ENCODE measurements at places on chromosomes 1 and 21.

DNA sequence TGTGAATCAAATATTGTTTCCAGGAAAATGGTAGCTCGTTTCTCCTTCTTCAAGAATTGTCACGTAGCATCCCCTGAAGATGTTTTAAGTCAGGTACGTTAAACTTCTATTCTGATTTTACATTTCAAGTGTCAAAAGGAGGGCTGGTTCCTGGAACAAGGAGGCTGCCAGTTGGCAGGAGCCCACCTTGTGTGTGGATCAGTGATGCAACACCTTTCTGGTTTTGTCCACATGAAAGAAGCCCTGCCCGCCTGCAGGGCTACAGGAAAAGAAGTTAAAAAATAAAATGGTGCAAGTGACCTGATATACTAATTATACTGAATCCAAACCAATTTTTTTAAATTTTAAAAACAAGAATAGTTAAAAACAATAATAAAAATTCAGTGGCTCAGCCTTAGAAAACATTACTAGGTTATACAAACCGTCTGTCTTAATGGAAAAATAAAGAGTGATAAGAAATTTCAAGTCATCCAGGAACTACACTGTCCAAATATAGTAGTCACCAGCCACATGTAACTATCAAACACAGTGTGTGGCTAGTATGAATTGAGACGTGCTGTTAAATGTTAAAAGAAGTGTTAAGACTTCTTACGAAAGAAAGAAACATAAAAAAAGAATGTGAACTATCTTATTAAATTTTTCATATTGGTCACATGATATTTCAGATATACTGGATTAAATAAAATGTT is 123.1 kb downstream of the APP start:
- no peak for DNase-seq

DNA sequence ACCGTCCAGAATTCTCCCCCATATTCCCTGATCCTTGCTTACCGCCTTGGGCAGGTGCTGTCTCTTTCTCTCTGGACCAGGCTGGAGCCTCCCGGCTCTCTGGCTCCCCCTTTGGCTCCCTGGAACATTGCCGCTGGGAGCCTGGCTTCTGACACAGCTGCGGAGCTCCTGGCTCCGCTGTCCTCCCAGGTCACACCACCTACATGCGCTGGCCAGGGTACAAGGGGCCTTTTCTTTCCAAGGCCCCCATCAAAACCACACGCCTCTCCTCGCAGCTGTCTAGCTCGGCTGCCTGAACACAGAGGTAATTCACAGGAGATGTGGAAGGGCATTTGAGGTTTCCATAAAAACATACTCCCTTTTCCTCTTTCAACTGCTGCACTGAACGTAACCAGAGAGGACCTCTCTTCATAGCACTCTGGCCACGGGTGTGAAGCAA is 7.5 kb upstream of the ZNF648 start:
- no peak for DNase-seq

DNA sequence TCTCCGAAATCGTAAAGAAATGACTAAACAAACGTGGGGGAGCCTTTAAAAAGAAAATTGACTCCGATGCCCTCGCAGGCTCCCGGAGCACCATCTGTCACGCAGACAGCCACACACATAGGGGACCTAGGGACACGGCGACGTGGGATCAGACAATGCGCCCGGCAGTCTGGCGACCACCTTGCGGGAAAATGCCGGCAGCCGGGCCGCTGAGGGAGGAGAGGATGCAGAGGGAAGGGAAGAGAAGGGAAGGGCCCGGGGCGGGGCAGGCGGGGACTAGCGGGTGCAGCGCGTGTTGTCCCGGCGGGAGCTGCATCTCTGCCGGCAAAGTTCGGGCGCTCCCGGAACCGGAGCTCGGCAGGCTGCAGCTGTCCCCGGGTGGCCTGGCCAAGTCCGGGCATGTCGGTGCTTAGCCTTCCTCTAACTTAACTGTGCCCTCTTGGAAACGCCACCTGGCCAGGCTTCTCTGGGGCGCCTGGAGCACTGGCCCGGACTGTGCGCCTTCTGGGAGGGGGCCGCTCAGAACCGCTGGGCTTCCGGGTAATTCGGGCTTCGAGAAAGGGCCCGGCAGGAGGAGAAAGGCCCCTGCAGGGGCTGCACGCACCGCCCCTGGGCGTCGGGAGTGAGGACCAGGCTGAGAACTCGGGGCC is 1.8 kb downstream of the NHLH2 start:
- no peak for DNase-seq

- DNase-seq = no peak
Observed at GRCh38 chr1:223052931-223053330, 90.1 kb downstream of the TLR5 start.

- DNase-seq = no peak
Observed at GRCh38 chr1:195939844-195940243, 668.4 kb downstream of the KCNT2 start.

GRCh38 chr1:74357150-74357549 is 122.0 kb downstream of the TNNI3K start:
- DNase-seq = no peak

DNA sequence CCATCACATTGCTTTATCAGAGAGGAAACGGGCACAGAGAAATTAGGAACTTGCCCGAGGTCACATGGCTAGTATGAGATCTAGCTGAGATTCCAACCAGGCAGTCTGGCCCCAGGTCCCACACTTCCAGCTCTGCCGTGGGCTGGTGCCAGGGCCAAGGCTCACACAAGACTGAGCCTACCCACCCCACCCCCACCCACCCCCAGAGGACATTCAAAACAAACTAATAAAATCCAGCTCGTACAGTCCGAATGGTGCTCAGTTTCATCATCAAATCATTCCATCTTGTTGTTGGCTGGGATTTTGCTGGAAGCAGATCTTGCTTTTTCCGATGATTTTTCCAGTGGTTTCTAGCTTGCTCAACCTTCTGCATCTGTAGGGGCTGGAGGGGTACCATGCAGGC is 27.9 kb downstream of the MATN1 start:
- no peak for DNase-seq

- no peak for DNase-seq
Observed at GRCh38 chr1:4308806-4309205, 345.6 kb upstream of the AJAP1 start.

DNA sequence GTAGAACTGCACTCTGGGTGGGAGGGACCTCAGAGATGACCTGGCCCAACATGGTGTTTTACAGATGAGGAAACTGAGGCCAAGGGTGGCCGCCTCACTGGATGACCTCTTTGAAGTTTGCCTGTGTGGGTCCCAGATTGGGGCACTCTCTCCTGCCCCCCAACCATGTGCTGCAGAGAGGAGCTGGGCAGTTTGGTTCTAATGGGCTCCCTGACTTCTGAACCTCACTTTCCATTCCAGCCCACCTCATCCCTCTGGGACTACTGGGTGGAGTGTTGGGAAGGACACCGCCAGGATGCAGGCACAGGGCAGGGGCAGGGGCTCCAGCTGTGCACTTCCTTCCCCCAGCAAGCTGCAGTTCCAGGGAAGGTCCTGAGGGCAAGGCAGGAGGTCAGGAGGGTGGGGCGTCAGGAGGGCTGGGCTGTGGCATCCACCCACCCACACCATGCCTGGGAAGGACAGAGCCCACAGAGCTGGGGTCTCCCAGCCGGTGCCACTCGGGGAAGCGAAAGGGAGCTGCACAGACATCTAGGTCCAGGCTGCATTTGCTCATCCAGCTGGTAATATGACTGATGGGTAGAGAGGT is 10.3 kb upstream of the EPS8L3 start:
- DNase-seq = no peak

DNA sequence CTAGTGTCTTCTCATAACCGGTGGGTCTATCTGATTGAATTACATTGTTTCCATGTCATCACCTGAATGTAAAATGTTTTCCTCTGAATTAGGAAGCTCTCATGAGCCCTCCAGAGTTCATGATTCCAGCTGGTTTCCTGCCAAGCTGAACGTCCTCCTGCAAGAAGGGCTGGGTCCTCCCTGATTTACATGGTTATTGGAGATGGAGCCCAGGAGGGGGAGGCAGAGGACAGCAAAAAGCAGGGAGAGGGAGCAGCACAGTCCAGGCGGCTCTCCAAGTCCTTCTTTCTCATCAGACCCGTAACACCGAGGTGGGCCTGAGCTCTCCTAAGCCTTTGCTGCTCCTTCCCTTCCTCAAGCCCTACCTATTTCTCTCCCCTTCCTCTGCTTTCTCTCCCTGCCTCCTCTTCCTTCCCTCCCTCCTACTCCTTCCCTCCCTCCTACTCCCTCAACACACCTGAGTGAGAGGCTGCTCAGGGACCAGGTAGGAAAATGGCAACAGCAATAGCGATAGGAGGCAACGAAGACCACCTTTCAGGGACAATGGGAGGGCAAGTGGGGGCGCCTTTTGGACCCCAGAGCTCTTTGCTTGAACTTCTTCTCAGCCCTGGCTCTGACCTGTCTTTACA is 265.9 kb downstream of the PRDM2 start:
- no peak for DNase-seq
